Activated CD8-positive, alpha-beta memory T cell treated with anti-CD3 and anti-CD28 coated beads, Interleukin-2, amount 10 ng/mL, durations not matched to agents 7 days and 5 days (primary cell): ENCODE measurements at places on chromosomes 1 and 21.

- no peak for DNase-seq
These were observed 83.7 kb downstream of the DPYD start for GRCh38 chr1:97837161-97837560.

GRCh38 chr1:174448974-174449373 lies 1.2 kb downstream of the GPR52 start:
- no peak for DNase-seq

DNA sequence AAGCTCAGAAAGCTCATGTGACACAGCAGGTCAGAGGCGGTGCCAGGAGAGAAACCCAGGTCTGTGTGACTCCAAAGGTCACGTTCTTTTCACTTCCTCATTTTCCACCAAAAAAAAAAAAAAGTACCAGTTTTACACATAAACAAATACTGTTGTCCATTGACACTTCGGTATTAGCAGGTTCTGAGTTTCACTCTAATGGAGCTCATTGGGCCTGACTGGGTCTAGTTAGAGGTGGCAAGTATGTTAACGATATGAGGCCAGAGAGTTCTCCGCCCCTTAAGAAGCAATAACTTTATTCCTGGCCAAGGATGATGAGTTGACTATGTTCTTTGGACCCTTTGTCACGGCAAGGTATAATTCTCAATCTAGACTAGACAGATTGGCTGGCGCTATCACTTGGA lies 30.0 kb upstream of the SDE2 start:
- no peak for DNase-seq

DNA sequence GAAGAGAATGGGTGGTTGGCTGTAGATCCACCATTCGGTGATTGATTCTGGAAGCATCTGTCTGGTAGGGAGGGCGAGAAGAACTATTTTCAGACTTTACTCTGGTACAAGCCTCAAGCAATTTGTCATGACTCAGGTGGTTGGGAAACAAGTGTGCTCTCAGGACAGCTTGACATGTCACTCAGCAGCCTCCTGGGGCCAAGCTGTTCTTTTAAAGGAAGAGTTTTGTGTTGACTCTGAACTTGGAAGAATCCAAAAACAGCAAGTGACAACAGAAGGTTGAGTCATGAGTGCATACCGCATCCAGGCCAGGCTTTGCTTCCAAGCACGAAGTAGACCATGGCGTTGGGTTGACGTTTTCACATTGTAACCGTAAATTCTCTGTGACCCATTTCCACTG lies 65.9 kb downstream of the CLIC6 start:
- no peak for DNase-seq

GRCh38 chr1:42765269-42765668 lies 1.6 kb downstream of the P3H1 start:
- no peak for DNase-seq
